ENCODE measurements at places on chromosomes 1 and 21.

- no peak for ATAC-seq
Observed at GRCh38 chr1:114512595-114513280, 1.7 kb upstream of the TRIM33 start.

GRCh38 chr1:7594002-7594713, 176.9 kb upstream of the VAMP3 start:
- no peak for ATAC-seq

DNA sequence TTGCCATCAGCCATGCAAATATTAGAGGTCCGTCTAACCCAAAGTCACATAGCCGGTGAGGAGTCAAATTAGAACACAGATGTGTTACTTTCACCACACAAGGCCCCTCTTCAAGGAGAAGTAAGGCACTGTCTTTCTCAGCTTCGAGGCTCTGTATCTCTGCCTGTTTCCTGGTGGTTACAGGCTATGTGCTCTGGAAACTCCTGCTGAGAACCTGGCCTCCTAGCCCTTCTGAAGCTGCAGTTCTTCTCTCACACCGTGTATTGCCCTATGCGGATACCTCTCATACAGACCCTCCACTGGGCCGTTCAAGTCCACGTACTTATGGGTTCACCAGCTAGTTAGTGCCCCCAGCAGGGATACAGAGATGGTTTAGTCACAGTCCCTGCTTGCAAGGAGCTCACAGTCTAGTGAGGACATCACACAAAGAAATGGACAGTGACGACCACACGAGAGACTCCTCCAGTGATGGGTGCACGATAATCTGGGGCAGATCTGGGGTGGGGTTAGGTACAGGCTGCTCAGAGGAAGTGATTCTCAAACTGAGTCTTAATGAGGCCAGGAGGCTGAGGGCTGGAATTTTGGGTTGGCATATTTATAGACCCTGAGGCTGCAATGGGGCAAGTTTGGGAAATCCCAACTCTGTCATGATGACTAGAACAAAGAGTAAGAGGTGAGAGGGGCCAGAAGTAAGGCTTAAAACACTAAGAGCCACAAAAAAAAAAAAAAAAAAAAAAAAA, 22.8 kb upstream of the ELOA start:
- no peak for ATAC-seq

GRCh38 chr1:22249928-22250680, 107.2 kb upstream of the WNT4 start:
- no peak for ATAC-seq
